ENCODE measurements at places on chromosomes 12 and 14.

- peak; percentile 32 for DNase-seq
These were observed 80.9 kb downstream of the SLC41A2 start for GRCh38 chr12:104877103-104877705.

DNA sequence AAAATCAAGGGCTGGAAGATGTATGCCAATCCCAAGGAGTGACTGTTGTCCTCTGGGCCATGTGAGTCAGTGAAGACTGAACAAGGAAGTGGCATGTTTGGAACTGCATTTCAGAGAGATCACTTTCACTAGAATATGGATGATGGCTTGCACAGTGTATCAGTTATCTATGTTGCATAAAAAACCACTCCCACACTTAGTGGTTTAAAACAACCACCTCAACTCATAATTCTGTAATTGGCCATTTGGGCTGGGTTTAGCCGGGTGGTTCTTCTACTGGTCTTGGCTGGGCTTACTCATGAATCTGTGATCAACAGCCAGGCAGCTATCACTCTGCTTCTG lies 15.4 kb downstream of the BDKRB1 start:
- DNase-seq = no peak

- DNase-seq = no peak
These were observed 24.3 kb downstream of the CMA1 start for GRCh38 chr14:24483604-24484252.

DNA sequence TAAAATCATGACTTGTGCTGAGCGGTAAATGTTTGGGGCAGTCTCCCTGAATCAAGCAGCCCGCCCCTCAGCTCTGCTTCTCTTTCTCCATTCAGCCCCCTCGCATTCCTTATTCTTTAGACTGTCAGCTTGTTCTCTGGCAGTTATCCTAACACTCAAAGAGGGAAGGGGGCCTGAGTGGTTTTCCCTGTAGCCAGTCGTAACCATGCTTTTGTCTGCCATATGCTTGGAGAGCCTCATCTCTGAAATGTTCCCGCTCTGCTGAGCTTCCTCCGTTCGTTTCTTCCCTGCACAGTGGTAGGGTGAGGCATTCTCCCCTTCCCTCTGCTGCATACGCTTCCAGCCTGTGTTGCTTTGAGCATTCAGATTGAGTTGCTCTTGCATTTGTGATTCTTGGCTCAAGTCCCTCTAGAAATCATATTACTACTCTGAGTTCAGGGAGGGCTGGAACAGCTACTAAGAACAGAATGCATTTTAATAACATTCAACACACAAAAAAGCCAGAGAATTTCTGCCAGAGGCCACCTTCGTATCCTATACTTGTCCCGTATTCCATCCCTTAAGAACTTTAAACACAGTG lies 119.7 kb downstream of the FBXL14 start:
- DNase-seq = no peak

GRCh38 chr14:64927031-64927430 lies 12.8 kb downstream of the CHURC1 start:
- no peak for DNase-seq

GRCh38 chr12:68261896-68262295 lies 8.5 kb upstream of the IL22 start:
- no peak for DNase-seq

DNA sequence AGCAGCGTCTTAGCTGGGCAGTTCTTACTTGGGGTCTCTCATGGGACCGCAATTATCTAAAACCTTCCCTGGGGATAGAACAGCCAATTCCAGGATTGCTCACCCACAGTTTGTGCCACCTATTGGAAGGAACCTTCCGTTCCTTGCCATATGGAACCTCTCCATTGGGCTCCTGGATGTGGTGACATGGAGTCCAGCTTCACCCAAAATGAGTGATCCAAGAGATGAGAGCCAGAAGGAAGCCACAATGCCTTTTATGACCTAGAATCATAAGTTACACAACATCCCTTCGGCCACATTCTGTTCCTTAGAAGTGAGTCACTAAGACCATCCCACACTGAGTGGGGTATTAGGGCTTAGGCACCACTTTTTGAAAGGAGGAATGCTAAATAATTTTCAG lies 164.4 kb downstream of the FBXL14 start:
- DNase-seq = no peak

DNA sequence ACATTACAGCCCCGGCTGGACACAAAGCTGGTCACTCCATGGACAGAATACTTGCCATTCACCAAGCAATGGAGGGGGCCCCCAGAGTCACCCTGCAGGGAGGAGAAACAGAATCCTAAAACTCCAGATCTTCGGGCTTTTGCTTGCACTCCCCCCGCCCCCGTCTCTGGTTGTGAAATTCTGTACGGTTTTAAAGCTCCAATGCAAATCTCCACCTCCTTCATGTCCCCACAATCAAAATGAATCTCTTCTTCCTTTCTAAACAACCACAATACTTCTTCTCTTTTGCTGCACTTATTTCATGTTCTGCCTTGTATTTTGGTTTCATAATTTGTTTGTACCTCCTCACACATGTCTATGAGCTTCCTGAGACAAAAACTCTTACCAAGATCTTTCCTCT lies 5.8 kb upstream of the BIN2 start:
- DNase-seq = no peak

DNA sequence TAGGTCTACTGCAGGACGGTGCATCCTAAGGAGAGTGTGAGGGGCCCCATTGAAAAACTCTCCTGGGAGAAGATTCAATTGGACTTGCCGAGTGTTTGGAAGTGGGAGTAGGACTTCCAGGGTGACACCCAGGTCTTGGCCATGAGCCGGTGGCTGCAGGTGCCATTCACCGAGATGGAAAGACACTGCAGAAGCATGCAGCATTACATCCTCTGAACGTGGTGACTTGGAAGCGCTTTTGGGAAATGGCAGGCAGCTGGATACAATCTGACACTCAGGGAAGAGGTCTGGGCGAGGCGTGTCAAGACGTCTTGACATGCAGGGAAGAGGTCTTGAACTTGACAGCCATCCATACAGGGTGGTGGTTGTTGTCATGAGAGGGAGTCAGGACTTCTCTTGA lies 126.9 kb downstream of the PAPOLA start:
- DNase-seq = no peak

DNA sequence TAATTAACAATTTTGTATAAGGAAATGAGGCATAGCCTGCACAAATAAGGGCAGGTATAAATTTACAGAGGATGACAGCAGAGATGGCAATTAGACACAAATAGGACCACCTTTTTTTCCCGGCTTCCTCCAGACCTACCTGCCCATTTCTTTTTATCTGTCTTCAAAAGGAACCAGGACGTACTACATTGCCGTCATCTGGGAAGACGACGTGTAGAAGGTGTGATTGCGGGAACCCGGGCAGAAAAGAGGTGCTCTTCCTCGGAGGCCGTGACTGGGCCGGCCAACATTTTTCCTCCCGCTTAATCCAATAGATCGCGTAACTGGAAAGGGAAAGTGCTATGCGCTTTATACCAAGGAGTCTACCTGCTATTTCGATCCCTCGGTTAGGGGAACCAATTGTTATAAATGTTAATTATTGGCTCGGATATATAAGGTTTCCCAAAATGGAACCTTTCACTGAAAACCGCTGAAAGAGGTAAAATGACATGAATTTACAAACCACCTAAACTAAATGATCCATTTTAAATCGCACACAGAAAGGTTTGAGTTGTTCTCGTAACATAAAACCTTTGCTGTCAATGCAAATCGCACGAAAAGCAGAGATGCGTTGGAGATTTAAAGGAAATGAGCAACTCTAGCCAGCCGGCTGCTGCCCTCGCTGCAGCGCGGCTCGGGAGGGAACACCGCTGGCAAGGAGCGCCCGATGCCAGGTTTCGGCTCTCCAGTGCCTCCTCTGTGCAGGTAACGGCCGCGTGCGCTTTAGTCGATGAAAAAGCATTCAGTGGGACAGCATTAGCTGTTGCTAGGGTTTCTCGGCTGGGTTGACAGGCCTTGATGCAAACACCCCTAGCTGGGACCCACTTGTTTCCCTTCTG lies 2.8 kb upstream of the SIX1 start:
- no peak for DNase-seq

- DNase-seq = peak; percentile 28
These were observed 336.3 kb downstream of the DAD1 start for GRCh38 chr14:22252686-22253085.

GRCh38 chr14:44589180-44589579 lies 82.1 kb upstream of the FSCB start:
- no peak for DNase-seq

GRCh38 chr12:125989696-125990095 lies 924.5 kb downstream of the AACS start:
- no peak for DNase-seq

DNA sequence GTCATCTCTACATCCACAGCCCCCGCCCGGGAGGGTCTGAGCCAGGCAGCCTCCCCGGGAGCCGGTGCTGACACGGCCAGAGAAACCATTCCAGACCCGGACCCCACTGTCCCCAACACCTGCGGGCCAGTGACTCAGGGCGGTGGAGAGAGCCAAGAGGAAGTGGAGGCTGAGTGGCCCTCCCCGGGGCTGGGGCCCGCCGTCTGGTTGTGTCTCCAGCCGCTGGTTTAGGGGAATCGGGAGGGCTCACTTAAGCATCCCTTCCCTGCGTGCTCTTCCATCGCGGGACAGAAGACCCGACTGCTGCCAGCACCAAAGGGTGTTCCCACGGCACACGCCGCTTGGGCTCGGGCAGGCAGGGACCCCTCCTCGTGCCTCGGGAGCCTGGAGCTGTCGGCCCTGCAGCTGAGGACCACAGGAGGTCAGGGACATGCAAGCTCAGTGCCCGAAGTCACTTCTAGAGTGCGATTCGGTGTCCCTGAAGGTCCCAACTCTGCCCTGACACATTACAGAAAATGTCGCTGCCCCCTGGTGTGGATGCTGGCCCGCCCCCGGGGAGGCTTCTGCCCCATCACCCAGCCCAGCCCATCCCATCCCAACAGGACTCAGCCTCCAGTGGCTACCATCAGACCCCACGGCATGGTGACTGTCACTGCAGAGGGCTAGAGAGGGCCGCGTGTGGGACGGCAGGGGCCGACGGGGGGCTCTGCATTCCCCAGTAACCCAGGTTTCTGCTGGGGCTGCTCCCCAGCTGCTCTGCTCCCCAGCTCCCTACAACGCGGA lies 50.8 kb downstream of the GALNT9 start:
- no peak for DNase-seq

GRCh38 chr12:13587721-13588390 lies 391.3 kb downstream of the EMP1 start:
- DNase-seq = no peak

GRCh38 chr12:71686658-71687025 lies 760 bp downstream of the TMEM19 start:
- no peak for DNase-seq

GRCh38 chr12:132658149-132658894 lies 28.8 kb downstream of the POLE start:
- no peak for DNase-seq

DNA sequence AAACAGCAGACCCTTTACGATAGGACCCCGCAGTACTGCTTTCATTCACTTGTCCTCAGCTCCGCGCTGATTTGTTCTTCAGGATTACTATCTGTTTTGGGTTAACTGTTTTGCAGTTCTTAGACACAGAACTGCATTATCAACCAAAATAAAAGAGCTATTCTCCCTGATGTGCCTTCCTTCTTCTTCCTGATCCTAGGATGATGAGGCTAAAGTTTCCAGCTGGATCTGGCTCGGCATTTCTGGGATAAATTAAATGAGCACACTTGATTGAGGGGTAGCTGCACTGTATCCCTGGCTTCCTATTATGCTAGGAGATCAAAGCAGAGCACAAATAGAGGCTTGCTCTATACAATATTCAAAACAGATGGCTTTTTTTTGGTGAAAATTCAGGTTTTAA lies 165.7 kb downstream of the FBXL14 start:
- DNase-seq = peak; percentile 20

- DNase-seq = no peak
These were observed 311.0 kb downstream of the NOVA1 start for GRCh38 chr14:26286913-26287205.

GRCh38 chr14:91996948-91997371 lies 42.9 kb downstream of the TRIP11 start:
- DNase-seq = peak; percentile 31

- DNase-seq = no peak
These were observed 52.3 kb downstream of the RAB35 start for GRCh38 chr12:120064054-120064940.

DNA sequence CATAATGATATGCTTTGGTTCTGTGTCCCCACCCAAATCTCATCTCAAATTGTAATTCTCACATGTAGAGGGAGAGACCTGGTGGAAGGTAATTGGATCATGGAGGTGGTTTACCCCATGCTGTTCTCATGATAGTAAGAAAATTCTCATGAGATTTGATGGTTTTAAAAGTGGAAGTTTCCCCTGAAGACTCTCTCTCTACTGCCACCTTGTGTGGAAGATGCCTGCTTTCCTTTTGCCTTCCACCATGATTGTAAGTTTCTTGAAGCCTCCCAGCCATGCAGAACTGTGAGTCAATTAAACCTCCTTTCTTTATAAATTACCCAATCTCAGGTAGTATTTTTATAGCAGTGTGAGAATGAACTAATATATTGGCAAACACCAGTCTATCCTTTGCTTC lies 260.4 kb upstream of the PPFIA2 start:
- no peak for DNase-seq

- no peak for DNase-seq
These were observed at the start of gene ACOT4 for GRCh38 chr14:73591690-73592449. Gene ACOT4 (plus strand): TSS chr14:73591873. CDS start chr14:73591960, 87 bp downstream.

GRCh38 chr12:13033476-13033875 lies 10.7 kb upstream of the FAM234B start:
- no peak for DNase-seq

- DNase-seq = no peak
These were observed 19.4 kb upstream of the RTRAF start for GRCh38 chr14:51969852-51970540.

DNA sequence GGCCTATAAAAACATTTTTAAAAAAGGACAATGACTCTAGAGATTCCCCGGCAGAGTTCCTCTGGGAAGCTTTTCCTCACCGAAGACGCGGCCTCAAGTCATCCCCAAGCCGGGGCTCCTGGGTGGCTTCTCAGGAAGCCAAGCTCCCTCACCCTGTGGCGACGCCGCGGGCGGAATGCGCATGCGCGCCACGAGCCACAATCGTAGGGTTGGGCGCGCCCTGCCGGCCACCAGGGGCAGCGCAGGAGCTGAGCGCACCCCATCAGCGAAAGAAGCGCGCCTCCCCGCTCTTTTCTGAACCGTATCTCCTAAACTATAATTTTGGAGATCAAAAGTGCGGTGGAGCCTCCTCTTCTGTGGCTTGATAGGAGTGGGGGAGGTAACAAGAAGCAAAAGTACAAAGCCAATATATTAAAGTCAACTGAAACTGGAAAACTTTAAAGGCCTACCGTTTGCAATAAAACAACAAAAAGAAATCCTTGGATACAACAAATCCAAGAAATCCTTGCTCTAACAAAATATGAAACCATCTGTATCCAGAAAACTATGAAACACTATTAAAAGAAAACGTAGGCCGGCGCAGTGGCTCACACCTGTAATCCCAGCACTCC lies 17.4 kb upstream of the CHFR start:
- peak; percentile 40 for DNase-seq

Data from globus pallidus (tissue), 1 donor.